Stimulated activated CD4-positive, alpha-beta T cell treated with anti-CD3 and anti-CD28 coated beads, Interleukin-12 subunit alpha, Interleukin-12 subunit beta, amount 100 ng/mL, for 4 hours (primary cell): ENCODE measurements at places on chromosomes 7 and 10.

GRCh38 chr10:70939441-70940003 is 51.2 kb upstream of the PCBD1 start:
- DNase-seq = no peak

DNA sequence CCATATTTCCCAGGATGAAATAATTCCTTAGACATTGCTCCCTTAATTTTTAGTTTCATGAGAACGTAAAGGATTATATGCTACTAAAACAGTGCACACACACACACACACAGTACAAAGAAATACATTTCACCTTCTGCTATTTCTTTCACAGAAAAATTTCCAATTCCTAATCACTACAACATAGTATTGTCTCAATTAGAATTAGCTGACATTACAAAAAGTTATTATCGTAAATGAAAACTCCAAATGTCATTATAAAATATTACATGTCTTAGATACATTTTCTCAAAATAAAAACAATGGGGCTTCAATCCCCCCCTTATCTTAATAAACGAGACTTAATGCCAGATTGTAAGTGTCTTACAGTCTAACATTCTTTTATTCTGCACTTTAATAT is 12.3 kb upstream of the RUFY2 start:
- DNase-seq = no peak

DNA sequence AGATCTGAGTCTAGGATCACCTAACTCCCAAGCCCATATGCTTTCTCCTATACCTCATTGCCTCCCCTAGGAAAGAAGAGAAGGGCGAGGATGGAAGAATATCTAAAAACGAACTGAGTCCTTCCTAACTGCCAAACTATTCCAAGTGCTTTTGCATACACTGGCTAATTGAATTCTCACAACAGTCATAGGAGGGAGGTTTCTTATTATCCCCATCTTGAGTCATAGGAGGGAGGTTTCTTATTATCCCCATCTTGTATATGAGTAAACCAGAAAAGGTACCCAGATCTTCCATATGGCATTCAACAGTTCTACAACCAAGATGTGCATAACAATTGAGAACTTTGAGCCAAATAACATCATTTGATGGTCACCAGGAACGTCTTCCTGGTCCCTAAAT is 13.1 kb upstream of the FAM204A start:
- no peak for DNase-seq

DNA sequence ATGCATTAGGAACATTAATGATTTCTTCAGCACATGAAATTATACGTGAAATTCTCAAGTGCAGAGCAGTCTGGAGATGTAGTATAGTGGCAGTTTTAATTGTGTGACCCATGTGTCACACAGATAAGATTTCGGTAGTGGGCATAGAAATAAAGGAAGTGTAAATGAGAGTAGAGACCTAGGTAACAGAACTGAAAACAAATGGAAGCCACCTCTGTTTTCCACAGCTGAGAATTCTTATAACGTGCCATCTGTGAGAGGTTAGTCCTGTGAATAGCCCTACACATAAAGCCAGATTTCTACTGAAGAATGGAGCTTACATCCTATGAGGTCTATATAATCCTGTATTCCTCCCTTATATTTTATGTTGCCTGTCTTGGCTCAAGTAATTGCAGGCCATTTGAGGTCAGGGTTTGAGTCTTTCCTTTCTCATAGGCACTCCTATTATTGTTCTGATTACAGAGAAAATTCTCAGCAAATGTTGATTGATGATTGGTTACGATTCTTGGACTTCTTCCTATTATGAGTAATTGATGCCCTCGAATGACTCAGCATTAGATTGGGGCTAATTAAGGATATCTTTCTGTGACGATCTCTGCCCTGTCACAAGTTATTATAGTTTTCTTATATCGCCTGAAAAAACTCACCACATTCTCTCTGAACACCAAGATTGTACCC is 258.2 kb downstream of the KIF20B start:
- DNase-seq = no peak

DNA sequence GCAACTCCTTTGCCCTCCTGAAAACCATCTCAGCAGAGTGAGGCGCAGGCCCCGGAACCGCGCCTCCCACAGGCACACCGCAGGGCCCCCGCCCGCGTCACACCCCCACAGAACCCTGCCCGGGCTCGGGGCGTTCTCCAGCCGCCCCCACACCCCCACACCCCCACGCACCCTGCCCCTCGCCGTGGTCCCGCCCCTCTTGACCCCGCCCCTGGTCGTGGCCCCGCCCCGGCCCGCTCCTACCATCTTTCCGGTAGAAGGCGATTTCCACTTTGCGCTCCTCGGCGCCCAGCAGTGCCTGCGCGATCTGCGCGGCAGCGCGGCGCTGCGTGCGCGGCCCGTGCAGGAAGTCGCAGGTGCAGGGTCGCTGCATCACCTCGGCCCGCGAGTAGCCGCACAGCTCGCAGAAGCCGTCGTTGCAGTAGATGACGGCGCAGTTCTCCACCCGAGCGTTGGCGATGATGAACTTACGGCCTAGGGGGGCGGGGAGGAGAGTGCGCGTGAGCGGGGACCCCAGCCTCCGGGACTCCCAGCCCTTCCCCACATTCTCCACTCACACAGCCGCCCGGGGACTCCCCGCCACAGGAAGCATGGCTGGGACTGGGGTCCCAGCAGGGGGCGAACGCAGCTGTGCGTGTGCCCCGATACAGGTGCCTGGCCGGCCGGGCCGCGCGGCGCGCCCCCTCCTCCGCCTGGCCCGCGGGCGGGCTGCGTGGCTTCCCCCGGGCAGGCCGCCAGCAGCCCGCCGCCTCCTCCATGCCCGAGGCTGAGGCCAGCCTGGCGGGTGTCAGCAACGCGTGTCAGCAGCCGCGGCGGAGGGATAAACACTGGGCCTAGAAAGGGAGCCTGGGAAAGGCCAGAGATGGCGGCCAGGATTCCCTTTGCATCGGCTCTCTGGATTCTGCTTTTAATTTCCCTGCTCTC is 3.4 kb downstream of the KCNH2 start:
- DNase-seq = peak; percentile 79

DNA sequence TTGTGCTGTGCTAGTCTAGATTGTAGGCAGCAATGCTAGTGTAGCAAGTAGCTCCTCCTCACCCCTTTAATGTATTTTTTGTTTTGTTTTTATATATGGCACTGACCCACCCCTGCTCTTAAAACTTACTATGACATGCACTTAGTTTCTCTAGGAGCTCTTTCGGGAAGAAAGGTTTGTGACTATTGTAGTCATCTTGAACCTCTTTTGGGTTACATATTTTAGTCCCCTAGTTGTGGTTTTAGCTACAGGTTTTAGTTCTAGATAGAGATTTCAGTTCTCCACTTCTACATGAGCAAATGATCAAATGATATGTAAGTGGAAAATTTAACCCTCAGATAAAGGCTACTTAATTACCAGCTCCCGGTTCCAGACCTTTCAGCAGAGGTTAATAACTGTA is 14.9 kb downstream of the MINPP1 start:
- no peak for DNase-seq

GRCh38 chr7:53812135-53812534 is 730.0 kb upstream of the VSTM2A start:
- DNase-seq = no peak

GRCh38 chr10:33009244-33010131 is 51.5 kb upstream of the ITGB1 start:
- DNase-seq = no peak

DNA sequence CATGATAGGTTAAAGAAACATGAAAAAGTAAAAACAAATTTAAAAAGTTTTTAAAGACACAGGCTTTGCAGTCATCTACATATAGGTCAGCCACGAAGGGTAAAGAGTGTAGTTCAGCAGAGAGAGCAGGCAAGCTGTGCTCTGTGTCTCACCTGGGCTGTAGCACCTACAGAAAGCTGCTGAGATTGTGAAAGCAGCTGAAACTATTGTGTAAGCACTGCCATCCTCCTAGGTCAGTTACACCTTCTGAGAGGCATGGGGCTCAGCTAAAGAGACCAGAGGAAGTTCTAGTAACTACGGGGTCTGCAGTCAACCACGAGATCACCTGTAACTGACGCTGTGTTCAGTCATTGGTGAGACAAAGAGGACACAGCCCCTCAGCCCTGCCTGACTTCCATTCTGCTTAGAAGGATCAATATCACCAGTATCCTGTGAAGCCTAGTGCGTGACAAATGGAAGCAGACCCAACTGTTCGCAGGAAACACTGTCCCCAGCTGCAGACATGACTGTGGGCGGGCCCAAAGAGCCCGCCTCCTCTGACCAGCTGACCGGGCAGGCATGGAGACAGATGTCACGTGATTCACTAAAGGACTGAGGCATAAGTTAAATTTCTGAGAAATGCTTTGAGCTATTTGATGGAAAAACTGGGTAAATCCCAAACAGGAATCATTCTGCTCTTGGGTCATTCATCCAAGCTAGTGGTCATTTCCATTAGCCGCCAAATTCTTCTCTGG is 87.9 kb downstream of the EBF3 start:
- DNase-seq = no peak

- DNase-seq = no peak
Observed at GRCh38 chr10:13894412-13895093, 307.8 kb downstream of the PRPF18 start.

DNA sequence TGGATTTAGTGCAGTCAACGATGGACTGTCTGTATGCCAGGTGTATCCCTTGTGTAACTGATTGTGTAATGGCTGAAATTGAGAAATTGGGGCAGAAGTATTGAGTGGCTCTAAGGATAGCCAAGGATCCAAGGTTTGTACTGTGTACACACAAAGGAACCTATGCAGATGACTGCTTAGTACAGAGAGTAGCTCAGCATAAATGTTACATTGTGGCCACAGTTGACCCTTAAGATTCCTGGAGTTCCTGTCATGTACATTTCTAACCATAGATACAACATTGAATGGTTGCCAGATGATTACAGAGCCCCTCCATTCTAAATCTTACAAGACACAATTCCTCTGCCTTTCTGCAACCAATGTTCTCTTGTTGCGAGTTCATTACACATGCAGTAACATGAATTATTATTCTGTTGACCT is 25.3 kb downstream of the CCDC126 start:
- no peak for DNase-seq

DNA sequence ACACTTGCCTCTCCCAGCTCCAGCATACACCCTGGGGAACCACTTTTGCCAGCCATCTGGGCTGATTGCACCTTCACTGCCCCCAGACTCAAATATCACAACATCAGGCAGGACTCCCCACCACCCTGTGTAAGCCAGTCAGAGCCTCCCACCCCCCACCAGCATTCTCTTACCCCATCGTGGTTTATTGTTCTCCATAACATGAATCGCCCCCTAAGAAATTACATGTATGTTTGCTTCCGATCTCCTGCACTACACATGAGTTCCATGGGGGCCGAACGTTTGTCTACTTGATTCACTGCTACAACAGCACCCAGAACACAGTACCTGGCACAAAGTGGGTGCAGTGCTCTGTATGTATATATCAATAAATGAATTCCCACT is 39.4 kb downstream of the CREB3L2 start:
- DNase-seq = no peak

GRCh38 chr7:96578606-96579005 is 131.0 kb downstream of the SEM1 start:
- no peak for DNase-seq

DNA sequence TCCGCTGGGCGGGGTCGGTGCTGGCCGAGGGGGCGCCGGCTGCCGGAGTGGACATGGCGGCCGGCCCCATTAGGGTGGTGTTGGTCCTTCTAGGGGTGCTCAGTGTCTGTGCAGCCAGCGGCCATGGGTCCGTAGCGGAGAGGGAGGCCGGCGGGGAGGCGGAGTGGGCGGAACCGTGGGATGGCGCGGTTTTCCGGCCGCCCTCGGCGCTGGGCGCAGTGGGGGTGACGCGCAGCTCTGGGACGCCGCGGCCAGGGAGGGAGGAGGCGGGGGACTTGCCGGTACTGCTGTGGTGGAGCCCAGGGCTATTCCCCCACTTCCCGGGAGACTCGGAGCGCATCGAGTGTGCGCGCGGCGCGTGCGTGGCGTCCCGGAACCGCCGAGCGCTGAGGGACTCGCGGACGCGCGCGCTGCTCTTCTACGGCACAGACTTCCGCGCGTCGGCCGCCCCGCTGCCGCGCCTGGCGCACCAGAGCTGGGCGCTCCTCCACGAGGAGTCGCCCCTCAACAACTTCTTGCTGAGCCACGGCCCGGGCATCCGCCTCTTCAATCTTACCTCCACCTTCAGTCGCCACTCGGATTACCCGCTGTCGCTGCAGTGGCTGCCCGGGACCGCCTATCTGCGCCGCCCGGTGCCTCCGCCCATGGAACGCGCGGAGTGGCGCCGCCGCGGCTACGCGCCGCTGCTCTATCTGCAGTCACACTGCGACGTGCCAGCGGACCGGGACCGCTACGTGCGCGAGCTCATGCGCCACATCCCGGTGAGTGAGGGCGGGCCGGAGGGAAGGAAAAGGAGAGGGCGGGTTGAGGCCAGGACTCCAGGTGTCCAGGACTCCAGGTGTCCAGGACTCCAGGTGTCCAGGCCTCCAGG is 9.3 kb upstream of the CHCHD1 start:
- DNase-seq = peak; percentile 71
